ENCODE measurements at places on chromosomes 5 and 9.

DNA sequence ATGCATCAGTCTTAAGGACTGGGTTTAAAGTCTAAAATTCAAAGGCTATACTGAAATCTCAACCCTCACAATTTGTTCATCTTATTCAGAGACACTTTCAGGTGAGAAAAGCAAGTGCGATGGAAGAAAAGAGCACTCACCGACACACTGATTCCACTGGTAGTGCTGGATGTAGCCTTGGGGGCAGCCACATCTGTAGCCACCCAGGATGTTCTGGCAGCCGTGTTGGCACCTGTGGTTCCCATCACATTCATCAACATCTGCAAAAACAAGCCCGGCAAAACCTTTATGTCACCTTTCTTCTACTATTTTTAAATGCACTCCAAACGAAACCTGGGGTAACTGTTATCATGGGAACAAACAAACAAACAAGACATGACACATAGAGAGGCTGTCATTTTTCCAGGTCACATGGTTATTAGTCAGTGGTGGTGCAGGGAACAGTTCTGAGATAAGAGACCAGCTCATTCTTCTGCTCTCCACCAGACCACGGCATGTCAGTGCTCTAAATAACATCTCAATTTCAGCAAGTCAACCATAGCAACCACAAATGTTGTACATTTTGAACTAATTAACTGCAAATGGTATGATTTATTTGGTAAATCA lies 188.4 kb downstream of the SLC12A2 start:
- no peak for DNase-seq

GRCh38 chr9:35318741-35319140 lies 156.9 kb downstream of the UNC13B start:
- DNase-seq, result no peak

DNA sequence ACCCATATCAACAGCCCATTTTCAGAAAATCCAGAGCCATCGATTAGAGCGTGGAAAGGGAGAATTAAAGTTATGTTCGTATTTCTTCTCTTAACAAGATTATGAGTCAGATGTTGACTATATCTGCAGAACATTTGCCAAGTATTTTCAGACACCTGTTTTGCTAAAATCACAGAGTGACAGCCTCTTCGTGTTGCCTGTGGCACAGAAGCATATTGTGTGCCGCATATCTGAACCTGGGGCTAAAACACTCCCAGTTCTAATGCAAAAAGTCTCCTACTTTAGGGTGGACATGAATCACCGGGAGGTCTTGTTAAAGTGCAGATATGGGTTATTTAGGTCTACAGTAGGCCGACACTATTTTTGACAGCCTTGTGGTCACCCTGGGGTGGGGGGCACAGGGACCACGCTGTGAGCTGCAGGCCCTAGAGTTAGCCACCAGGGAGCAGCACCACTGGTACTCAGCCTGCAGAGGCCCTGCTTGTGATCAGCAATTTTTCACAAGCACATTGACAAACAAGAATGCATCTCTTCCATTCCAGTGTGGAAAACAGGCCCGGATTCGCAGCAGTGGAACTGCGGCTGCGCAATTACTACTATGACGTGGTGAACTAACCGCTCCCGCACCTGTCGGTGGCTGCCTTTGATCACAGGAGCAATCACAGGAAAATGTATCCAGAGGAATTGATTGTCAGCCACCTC lies 93.5 kb downstream of the SYK start:
- no peak for DNase-seq

- DNase-seq, result no peak
Observed at GRCh38 chr9:98580956-98581355, 127.8 kb downstream of the GABBR2 start.

DNA sequence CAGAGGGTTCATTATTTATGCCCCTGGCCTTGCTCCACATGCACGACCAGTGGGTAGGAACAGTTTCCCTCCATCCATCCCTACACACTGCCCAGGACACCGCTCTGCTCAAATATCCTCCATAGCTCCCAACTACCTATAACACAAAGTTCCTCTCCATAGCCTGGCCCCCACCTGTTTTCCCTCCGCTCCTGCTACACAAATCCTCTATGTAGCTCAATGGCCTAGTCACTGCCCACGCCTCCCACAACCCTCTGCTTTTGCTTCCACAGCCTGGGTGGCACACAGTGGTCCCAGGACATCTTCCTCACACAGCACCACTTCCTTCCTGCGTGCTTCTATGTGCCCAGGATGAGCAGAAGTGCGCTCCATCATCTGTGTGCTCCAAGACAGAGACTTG lies 20.4 kb downstream of the REXO4 start:
- no peak for DNase-seq

DNA sequence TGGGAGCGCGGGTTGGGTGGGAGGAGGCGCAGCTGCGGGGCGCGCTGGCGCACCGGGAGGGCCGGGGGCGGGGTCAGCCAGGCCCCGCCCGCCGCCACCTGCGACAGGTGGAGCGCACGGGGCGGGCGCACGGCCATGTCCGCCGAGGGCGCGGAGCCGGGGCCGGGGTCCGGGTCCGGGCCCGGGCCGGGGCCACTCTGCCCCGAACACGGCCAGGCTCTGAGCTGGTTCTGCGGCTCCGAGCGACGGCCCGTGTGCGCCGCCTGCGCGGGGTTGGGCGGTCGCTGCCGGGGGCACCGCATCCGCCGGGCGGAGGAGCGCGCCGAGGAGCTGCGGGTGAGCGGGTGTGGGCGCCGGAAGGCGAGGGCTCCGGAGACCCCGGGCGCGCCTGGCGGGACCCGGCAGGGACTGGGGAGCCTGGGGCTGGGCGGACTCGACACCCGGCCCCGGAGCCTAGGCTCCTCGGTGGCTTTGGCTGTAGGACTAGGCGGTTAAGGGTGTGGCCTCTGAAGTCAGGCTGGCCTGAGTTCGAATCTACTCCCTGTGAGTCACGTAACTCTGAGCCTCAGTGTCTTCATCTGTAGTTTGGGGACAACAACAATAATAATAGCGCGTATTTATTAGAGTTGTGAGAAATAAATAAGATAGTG lies at the start of gene BSPRY:
Gene BSPRY, plus strand, starts transcription at position 97 of the 650 bp plus-strand sequence. Its CDS starts 39 bp downstream, at position 136.
- DNase-seq, result no peak

Data from NCI-H1092 (cell line).